MM.1S (cell line): ENCODE measurements at places on chromosomes 6 and 20.

- peak; percentile 76 for DNase-seq
These were observed 14.3 kb upstream of the FOXP4 start for GRCh38 chr6:41531591-41532582.

DNA sequence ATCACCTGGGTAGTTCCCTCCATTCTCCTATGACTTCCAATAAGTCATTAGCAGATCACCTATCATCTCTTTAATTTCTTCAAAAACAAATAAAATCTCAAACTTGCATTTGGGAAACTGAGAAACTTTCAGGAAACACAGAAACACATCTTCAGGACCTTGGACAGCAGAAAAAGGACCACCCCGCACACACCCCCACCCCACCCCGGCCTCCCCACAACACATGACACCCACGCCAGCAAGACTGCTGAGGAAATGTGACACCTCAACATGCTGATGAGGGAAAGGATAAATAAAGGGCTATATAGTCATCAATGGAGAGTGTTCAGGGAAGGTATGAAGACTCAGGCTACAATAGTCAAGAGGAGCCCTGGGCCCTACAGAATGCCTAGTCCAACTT, 15.6 kb upstream of the TRIM39 start:
- DNase-seq, result no peak

GRCh38 chr20:5621305-5621704, 128.9 kb upstream of the SHLD1 start:
- DNase-seq, result no peak

DNA sequence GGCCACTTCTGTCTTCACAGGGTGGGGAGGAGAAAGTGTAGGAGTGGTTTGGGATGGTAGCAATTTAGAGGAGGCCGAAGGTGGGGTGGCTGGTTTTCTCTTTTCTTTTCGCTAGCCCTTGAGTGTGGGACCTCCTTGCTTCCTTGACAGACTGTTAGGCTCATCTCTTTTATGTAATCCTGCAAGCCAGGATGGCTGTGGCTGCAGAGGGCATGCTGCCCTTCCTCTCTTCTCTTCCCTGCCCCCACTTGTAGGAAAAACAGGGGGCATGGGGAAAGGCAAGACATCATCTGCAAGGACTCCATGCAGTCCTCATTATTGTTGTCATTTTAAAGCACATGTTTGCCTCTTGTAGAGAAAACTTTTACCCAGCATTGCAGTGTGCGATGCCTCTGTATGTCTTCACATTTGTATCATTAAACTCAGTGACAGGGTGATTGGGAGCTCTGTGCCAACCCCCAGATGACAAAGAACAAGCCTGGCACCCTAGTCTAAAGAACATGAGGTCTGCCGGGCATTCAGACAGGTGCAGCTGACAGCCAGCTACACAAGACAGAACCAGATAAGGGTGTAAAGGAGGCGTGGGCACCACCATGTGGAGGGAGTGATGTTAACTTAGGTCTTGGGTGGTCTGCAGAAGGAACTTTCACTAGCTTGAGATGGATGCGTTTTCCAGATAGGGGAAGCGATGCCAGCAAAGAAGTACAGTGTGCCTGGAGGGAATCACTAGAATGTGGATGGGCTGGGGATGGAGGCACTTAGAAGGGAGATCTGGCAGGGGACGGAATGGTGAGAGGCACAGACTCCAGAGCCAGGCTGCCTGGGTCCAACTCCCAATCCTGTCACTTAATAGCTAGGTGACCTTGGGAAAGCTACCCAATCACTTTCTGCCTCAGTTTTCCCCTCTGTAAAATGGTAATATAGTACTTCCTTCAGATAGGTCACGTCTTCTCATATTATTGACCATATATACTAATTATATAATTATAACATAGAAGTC, 207.6 kb downstream of the TBC1D7 start:
- no peak for DNase-seq
